ENCODE measurements at places on chromosomes 1 and 21.

DNA sequence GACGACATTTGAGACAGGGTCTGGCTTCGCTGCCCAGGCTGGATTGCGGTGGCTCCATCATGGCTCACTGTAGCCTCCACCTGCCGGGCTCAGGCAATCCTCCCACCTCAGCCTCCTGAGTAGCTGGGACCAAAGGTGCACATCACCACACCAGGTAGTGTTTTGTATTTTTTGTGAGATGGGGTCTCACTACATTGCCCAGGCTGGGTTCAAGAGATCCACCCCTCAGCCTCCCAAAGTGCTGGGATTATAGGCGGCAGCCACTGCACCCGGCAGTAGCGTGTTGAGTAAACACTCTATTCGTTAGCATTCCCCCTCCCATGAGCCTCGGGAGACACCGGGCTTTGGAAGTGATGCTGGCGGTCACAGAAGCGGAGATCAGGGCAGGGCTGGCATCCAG is 6.8 kb upstream of the C1QTNF12 start:
- no peak for DNase-seq

DNA sequence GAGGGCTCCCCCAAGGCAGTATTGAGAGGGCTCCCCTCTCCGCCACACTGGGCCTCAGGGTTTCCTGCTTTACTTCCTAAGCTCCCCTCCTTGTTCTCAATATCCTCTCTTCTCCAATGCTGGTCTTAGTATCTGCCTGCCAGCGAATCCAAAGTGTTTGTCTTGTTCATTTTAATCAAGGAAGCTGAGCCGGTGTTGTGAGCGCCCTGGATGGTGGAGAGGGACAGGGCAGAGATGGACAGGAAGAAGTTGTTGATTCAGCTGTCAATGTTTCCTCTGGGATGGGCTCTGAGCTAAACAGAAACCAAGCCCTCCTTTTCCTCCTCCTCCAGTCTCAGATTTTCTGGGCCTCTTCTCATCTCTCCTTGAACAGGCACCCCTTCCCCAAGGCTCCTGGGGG is 5.4 kb downstream of the OLFML3 start:
- no peak for DNase-seq

DNA sequence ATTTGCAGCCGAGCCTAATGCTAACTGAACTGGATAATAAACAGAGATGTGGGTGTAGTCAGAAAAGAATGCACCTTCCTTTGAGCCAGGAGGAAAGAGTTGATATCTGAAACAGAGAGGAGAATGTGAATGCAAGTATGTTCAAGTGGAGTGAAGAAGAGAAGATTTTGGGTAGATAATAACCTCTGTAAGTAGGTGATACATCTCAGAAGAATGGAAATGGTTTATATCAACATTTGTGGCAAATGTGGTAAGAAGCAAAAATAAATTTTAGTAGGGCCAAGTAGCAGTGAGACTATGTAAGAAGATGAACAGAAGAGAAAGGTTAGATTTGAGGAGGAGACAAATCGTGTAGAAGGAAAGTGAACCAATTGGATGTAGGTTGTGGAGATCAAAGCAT is 1.7 kb upstream of the DNTTIP2 start:
- DNase-seq = no peak

DNA sequence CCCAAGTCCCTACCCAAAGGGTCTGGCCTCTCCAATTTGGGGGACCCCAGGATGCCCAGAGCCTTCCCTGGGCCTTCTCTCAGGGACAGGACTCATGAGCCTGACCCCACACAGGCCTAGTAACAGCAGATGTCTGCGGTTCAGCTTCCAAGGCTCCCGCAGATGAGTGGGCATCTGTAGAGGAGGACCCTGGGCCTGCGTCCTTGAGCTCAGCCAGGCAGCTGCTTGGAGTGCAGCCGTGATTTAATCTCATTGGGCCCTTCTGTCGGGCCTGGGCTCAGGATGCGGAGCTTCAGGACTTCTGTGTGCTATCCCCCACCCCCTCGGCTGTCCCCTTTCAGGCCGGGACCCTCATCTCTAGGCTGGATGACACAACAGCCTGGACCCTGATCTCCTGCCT is 35.4 kb downstream of the IGSF21 start:
- DNase-seq = no peak

- no peak for DNase-seq
Observed at GRCh38 chr1:6352138-6352563, 41.4 kb downstream of the ACOT7 start.

- no peak for DNase-seq
Observed at GRCh38 chr1:201268604-201269151, 14.6 kb upstream of the PKP1 start.

GRCh38 chr1:167555971-167556714 is 2.6 kb upstream of the CREG1 start:
- peak; percentile 63 for DNase-seq

DNA sequence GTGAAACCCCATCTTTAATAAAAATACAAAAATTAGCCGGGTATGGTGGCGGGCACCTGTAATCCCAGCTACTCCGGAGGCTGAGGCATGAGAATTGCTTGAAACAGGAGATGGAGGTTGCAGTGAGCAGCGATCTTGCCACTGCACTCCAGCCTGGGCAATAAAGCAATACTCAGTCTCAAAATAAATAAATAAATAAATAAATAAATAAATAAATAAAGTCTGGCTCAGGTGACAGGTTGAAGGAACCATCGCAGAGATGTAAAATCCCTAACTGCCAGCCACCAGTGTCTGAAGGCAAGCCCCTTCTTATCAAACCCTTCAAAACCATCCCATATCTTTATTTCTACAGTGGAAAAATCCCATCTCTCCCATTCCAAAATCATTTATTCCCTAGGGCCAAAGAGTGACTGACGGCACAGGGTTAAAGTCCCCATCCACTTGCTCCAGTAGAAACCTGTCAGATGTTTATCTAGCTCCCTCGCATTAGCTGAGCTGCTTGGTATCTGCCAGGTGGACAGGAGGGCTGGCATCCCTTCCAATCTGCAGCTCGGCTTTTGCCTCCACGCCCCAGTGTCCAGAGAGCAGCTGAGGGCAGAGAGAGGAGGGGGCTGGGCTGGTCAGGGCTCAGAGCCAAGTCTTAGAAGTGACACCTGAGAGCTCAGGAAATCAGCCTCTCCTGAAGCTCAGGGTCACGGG is 5.0 kb downstream of the CSRP1 start:
- no peak for DNase-seq

DNA sequence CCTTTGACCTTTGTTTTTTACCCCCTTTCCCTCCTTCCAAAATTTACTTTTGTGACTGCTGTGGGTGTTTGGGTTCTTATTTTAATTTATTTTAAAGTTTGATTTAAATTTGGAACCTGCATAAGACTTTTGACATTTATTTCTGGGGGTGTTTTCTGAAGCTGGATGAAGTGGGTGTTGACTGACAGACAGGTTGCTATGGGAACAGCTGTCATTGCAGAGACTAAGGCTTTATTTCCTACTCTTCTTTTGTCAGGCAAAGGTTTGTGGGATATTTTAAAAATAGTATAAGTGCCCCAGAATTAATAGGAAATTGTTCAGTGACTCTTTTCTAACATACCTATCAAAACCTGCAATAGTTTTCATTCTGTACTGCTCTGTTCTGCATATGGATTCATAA is 290.8 kb upstream of the ESRRG start:
- no peak for DNase-seq

GRCh38 chr1:7752512-7753417 is 18.3 kb upstream of the VAMP3 start:
- no peak for DNase-seq

- no peak for DNase-seq
Observed at GRCh38 chr1:38587766-38588165, 271.8 kb downstream of the RRAGC start.

GRCh38 chr1:117612517-117613248 is 6.8 kb downstream of the TENT5C start:
- DNase-seq = no peak

DNA sequence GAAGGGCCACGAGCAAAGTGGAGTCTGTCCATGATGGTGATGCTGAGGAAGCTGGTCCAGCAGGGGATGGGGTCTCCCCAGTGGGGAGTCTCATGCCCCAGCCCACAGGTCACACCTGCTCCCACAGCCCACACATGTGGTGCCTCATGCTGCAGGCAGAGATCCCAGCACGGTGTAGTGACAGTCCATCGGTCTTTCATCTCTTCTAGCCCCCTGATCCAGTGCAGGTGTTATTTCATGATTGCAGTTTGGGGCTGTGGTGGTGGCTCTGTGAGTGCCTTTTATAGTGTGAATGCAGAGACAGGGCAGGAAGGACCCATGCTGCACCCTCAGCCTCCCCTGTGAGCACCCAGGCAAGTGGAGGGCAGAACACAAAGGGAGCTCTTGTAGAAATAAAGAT is 45.0 kb downstream of the UBASH3A start:
- DNase-seq = no peak

DNA sequence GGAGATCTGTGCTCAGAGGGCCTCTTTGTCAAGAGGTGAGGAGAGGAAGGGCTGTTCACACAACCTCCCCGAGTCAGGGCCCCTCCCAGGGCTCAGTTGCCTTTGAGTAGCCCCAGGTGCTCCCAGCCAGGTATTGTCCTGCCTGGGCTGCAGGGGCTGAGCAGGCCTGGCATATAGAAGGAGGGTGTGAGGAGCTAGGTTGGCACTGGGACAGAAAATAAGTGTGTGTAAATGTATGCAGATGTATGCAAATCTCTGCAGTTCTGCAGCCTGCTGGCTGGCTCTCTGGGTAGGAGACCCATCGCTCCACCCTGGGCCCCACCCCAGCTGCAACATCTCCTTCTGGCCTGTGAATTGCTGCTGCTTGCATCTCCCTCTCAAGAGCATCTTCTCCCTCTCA is 52.4 kb downstream of the NAV1 start:
- no peak for DNase-seq

DNA sequence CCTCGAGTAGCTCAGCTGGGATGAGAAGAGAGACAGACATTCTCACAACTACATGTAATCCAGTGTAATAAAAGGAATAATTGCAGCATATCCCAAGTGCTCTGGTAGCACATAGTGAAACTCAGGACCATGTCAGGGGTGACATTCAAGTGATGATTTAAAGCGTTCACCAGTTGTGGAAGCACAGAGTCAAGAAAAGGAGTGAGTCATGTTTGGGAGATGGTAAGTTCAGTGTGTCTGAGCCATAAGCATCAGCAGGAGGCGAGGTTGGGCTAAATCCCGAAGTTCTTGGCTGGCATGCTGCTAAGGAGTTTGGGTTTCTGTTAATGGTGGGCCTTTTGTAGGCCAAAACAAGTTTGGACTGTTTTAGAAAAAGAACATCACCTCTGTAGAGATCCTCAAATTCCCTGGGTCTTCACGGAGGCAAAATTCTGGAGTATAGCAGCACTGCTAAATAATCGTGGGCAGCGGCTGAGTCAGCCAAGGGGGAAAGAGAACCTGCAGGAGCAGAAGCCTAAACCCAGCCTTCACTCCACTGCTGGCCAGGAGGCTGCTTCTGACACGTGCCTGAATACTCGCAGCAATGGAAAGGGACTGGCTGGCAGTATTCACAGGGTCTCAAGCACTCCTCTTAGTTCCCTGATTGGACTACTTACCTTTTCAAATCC is 7.2 kb upstream of the NHLH1 start:
- no peak for DNase-seq

DNA sequence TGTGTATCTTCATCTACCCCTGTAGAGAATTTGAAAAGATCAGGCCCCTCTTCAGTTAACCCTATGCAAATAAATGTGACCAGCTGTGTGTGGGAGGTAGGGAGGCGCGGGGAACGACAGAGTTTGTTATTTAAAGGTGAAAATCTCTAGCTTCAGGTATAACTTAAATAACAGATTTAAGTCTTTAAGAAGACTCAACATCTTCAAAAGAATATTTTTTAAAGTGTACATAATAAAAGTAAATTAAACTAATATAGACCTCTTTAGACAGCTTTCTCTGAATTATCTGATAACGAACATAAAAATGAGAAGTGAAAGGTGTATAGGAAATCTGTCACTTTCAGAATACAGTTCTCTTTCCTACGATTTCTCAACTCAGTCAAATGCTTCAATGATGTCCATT is 16.0 kb downstream of the ANGPTL3 start:
- no peak for DNase-seq

GRCh38 chr1:84247425-84248220 is 53.9 kb upstream of the SAMD13 start:
- DNase-seq = no peak

- no peak for DNase-seq
Observed at GRCh38 chr1:37073854-37074379, 39.6 kb upstream of the GRIK3 start.

DNA sequence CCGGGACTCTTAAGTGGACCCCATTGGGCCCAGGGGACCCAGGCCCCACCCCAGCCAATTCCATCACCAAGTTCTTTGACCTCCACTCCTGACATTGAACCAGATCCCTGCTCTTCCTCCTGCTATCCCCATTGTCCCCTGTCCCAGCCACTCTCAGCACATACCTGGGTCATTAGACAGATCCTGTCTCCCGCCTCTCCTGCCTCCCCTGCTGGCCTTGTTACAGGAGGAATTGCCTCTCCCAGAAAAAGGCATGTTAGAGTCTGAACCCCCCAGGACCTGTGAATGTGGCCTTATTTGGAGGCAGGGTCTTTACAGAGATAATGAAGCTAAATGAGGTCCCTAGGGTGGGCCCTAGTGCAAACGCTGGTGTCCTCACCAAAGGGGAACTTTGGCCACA is 301.9 kb downstream of the NPHP4 start:
- no peak for DNase-seq

GRCh38 chr1:154969246-154969645 is 1.3 kb downstream of the SHC1 start:
- DNase-seq = no peak

DNA sequence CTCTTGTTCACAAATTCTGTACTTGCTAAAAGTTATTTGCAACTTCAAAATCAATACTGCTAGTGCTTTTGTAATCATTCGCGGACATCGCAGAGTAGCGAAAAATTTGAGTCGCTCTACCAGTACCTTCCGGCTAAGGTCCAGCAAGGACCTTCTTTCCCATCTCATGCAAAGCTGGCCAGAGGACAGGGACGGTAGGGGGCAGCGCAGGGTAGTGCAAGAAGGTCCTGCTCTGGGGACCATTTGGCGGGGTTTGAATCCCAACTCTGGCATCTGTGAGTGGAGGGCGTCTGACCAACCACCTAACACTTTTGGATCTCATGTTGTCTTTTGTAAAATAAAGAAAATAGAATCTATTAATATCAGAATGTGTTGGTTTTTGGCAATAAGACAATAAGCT is 258.3 kb downstream of the SPATA17 start:
- DNase-seq = no peak

DNA sequence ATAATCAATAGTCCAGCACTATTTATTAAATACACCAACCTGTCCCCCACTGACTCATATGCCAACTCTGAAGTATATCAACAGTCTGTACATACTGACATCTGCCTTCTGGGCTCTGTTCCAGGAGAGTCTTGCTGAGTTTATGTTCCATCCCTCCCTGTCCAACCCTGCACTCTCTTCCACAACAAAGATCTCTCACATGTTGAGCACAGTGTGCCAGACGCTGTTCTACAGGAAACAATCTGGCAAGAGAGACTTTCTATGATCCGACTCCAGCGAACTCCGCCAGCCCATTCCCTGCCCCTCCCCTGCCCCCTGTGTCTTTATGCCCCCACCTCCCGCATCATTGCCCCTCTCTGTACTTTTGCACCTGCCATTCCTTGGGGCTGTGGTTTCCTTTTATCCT is 3.4 kb downstream of the LACTBL1 start:
- DNase-seq = no peak

- no peak for DNase-seq
Observed at GRCh38 chr1:169545472-169545871, 40.8 kb downstream of the F5 start.

Data from stimulated activated CD8-positive, alpha-beta memory T cell treated with anti-CD3 and anti-CD28 coated beads, Interleukin-4, amount 100 ng/mL, for 1 hour (primary cell).